ENCODE measurements at places on chromosomes 2 and 18.

GRCh38 chr18:67273288-67273687, 243.2 kb downstream of the DSEL start:
- no peak for DNase-seq

DNA sequence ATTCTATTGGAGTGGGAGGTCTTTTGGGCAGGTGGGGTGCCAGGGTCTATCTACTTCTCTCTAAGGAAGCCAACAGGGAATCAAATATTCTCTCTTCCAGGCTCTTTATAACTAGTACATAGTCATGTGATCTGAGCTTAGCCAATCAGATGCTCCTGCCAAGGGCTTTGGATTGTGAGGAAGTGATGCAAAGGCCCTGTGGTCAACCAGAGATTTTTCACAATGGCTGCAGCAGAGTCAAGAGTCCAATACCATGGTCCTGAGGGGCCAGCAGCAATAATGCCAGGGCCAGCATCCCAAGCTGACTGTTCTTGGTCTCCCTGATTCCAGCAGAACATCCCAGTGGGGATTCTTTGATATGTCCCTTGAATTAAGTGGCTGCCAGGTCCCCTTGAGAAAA, 8.4 kb upstream of the C2orf72 start:
- DNase-seq = no peak

- DNase-seq = no peak
These were observed 114.3 kb downstream of the TMEM17 start for GRCh38 chr2:62391696-62392095.

DNA sequence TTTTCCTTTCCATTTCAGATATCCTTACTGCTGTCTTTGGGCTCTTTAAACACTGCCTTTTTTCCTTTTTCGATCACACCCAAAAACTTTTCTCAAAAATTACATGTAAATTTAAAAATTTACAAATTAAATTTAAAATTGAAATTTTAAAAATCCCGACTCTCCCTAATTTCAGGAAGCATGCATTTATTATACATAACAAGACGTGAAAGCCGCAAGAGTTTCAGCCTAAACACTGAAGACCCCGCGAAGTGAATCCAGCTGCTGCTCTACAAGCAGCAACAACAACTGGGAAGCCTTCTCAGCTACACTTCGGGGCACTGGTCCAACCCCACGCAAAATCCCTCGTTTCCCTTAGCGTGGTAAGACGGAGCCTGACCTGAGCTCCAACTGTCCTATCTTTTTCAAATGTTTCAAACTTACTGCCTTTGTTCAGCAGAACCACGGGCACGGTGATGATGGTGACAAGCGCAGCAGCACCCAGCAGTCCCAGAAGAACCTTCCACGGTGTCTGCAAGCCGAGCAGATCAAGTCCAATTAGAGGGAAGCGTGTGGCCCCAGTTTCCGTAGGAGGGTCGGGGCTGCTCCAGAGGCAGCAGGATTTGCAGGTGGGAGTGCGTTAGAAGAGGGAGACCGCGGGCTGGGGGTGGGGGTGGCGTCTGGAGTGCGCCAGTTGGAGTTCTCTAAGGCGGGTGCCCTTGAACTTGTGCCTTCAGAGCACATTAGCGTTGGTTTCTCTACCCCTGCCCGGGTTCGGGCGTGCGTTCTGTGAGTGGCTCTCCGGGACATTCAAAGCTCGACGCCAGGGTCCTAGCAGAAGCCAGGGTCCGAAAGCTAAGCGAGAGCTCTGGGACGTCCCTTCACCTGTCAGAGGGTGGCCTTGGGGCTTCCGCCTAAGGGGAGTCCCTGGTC, 783 bp downstream of the DPP4 start:
- DNase-seq = no peak

DNA sequence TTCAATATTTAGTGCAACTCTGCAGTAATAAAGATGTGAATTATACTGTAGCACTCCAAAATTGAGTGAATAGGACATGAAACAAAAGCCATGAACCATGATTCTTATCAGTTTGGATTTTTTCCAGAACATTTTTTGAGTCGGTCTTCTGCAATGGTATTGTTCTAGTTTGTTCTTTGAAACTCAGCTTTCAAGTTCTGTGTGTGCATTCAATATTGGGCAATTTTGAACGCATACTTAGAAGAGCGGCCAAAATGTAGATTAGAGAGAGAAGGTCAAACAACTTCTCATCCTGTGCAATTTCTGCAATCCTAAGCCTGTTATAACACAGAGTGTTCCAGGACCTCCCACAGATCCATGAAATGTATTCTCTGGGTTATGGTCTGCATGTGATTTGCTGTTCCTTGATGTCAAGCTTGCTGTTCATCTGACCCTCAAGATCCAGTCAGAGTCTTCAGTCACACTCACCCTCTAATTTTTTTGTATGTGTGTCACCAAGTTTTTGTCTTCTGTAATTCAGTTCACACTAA, 48.3 kb downstream of the TSPYL6 start:
- DNase-seq = no peak

GRCh38 chr18:31901063-31901462, 41.9 kb downstream of the TRAPPC8 start:
- DNase-seq = no peak

DNA sequence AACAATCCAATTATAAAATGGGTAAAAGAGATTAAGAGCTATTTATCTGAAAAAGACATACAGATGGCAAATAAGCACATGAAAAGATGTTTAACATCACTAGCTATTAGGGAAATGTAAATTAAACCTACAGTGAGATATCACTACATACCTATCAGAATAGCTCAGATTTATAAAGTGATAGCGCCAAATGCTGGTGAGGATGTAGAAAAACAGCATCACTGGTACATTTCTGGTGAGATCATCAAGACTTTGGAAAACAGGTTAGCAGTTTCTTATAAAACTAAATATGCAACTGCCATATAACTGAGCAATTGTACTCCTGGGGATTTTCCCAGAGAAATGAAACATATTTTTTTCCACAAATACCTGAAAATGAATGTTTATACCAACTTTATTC, 100.4 kb downstream of the ACOXL start:
- DNase-seq = no peak

DNA sequence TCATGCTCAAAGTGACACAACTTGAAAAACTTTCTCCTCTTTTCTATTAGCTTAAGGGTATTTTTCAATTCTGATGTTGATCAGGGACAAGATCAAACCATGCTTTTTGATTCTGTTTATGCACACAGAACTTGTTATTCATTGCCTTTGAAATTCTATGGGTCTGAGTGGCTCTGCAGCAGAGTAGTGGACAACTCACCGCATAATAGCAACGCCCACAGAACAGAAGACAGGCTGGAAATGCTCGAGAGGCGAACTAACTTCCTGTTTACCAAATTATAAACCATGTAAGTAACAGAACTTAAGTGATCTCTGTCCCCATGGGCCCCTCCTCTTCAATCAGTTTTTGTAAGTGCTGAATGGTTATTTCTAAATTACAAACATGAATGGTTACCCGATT, 131.2 kb downstream of the CBLN2 start:
- no peak for DNase-seq

- DNase-seq = no peak
These were observed 344.2 kb downstream of the MTX2 start for GRCh38 chr2:176613323-176613987.

- DNase-seq = no peak
These were observed 244.8 kb upstream of the COPS8 start for GRCh38 chr2:236840857-236841256.

- no peak for DNase-seq
These were observed 35.9 kb downstream of the SOWAHC start for GRCh38 chr2:109649736-109650695.

GRCh38 chr2:187709065-187709464, 154.8 kb upstream of the TFPI start:
- no peak for DNase-seq

DNA sequence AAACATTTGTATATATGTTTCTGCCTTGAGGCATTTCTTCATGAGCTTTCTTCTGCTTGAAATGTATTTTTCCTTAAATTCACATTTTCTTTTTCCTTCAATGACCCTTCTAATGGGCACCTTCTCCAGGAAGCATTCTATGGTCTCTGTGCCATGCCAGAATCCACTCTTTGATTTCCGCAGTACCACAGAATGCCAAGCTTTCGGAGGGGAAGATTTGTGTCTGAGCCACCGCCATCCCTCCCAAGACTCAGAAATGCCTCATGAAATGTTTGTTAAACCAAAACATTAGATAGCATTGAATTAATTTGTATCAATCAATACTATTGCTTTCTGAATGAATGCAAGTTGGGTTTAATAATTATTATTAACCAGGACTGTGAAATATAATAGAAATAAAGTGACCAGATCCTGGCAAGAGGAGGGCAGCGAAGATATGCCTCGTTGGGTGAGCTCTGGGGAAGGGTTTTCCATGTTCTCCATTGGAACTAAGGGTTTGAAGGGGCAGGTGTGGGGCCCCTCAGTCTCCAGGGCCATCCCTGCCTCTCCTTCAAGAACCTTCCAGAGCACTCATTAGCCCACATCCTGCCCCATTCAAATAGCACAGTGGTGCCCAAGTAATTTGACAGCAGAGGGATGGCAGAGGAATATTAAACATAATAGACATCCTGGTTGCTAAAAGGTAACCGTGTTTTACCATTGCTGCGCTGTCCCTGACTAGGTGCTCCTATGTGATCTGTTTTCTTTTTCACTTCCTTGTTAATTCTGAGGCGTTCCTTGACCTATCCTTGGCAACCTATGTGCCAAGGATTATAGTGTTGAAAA, 189.6 kb downstream of the MYCN start:
- no peak for DNase-seq

DNA sequence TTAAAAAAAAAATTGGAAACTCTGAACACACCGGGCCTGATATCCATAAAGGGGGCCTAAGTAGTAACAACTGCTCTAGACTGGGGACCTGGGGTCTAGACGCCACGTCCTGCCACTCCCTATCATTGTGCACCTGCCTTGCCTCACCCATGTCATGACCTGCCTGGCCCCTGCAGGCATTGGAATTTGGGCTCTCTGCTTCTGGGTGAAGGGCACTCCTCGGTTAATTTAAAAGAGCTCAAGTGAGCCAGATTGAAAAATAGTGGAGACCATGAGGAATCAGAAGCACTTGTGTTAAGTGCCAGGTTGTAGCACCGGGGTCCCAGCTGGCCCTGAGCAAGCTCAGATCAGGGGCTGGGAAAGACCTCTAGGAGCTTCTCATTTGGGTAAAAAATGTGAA, 48.1 kb downstream of the SLC4A1AP start:
- DNase-seq = no peak

DNA sequence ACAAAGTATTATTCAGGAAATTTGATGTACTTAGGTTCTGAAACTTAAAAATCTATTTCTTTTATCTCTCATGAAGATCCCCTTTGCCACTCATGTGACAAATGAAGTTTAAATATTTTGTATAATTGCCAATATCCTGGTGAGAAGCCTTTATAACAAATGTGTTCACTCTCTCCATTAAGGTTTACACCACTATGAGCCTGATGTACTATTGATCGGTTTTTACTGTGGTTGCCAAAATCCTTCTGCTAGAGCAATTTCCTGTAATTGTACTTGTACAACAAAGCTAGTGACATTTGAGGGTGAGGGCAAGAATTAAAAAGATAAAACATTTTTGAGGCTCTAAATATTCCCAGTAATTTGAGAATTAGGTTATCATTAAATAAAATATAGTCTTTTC, 222.3 kb upstream of the CDH19 start:
- no peak for DNase-seq

DNA sequence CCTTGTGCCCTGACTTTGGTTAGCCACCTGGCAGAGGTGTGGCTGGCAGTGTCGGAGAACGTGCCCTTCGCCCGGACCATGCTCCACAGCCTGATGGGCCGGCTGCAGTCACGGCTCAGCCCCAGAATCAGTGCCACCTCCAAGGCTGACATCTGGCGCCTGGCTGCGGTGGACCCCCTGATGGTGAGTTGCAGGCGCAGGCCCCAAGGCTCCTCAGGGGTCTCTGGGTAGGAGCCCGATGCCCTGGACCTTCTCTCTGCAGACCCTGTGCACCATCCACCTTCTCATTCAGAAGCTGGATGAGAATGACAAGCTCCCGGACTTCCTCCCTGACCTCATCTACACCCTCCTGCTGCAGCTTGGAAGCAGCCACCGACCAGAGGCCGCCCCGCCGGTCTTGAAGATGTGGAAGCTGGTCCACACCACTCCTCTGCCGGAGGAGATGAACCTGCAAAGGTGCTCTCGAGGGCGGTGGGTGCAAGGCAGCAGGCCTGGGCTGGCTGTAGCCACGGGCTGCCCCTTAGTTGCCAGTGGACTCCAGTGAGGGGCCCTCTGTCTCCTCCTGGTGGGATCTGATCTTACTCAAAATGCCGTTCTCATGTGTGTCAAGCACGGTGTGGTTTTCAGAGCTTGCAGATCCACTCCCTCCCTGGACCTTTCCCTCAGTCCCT, 32.1 kb downstream of the HJURP start:
- DNase-seq = no peak

- DNase-seq = no peak
These were observed 134.7 kb downstream of the ASXL3 start for GRCh38 chr18:33712719-33713118.

DNA sequence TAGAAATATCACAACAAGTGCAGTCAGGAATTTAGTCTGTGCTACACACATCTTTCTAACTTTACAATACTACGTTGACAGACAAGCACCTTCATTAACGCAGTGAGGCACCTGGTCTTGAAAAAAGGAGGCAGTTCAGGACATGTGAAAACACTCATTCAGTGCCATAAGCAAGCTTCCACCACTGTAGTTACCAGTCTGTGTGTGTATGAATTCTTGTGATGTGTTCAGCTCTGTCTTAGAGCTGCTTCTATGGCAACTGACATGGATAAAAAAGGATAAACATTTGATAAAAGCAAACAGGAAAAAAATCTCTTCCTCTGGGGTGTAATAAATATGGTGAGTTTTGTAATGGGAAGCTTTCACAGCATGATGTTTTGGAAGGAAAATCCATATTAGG, 623.8 kb upstream of the NXPH2 start:
- DNase-seq = no peak

- no peak for DNase-seq
These were observed 129.4 kb upstream of the MAPRE2 start for GRCh38 chr18:34911661-34912384.

GRCh38 chr18:48958951-48959350, 8.2 kb upstream of the SMAD7 start:
- DNase-seq = no peak

GRCh38 chr18:63259567-63260379, 59.8 kb downstream of the BCL2 start:
- DNase-seq = no peak

GRCh38 chr2:196104066-196104465, 35.4 kb upstream of the DNAH7 start:
- no peak for DNase-seq

GRCh38 chr2:31231571-31232302, 2.2 kb upstream of the EHD3 start:
- DNase-seq = no peak

DNA sequence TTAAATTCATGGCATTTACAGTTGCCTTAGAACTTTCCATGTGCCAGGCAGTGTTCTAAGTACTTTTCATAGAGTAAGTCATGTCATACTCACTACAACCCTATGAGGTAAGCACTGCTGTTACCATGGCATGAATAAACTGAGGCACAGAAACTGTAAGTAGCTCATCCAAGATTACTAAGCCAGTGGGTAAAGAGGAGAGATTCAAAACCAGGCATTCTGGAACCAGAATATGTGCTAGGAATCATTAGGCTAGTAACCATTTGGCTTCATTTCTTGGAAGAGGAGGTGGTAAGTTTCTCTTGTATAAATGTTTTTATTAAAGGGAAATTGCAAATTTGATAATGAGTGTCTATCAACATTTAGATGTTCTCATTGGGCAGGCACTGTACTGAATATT, 35.1 kb downstream of the SOX11 start:
- DNase-seq = no peak
